ENCODE measurements at places on chromosomes 12 and 14.
A peak's percentile ranks its signal among the peaks of the same experiment; 100 is the strongest.

- DNase-seq, result no peak
These were observed 391.4 kb downstream of the C12orf75 start for GRCh38 chr12:105721891-105722290.

- DNase-seq, result no peak
These were observed 23.1 kb downstream of the GARIN6 start for GRCh38 chr12:99670635-99671034.

DNA sequence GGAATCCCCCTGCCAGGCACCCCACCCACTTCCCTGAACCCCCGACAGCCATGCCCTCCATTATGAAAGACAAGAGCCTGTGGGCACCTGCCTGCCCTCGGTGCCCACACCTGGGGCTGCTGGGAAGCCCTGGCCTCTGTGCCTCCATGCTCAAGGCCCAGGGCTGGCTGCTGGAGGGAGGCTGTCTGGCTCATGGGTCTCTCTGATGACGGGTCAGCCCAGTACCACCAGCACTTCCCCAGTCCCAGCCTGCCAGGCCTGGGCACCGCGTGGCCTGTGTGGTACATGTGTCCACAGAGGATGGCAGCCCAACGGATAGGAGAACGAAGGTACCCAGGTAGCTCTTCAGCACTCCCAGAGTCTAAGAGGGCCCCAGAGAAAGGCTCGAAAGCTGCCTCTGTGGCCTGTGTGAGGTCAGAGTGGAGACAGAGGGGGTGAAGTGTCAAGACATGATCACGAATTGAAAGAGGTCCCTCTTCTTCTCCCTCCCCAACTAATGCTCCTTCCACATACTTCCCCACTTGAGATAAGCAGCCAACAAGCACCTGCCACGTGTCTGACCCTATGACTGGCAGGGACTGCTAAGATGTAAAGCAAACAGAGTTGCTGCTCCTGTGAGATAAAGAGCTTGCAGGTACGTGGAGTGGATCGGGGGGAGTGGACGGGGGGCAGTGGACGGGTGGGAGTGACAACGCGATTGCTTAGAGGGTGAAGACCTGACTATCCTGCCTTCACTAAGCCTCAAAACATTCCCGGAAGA, 21.2 kb downstream of the FBLN5 start:
- no peak for DNase-seq

- DNase-seq, result no peak
These were observed 38.6 kb upstream of the VPS33A start for GRCh38 chr12:122304924-122305323.

DNA sequence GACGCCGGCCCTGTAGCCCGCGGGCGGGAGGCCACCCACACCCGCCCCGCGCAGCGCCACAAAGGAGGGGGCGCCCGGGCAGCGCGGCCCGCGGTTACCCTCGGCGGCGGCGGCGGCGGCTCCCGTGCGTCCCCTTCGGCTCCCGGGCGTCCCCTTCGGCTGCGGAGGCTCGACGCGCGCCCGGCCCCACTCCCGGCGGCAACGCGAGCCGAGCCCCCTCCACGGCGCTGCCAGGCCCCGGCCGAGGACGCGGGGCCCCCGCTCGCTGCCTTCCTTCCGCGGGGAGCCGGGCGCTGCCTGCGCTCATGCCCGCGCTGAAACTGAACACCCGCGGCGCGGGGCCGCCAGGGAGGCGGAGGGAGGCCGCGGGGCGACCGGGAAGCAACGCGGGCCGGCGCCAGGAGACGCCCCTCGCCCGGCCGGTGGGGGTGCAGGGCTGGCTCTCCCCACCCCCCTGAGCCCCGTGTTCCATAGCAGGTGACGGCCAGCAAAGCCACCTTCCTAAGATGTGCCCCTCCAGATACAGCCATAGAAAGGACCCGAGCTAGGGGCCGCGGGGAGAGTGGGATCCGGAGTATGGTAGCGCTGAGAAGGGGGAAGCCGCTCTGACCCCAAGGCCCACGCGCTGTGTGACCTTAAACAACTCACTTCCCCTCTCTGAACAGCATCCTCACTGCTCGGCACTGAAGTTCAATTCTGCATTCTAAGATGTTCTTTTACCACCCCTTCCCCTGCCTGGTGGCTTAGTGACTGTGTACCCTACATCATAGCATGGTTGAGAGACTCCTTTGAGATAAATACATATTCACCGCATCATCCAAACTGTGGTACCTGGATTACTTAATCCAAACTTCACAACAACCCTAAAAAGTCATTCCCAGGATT, 42.8 kb downstream of the KDM2B start:
- DNase-seq, result peak; percentile 9

- no peak for DNase-seq
These were observed 46.7 kb downstream of the WBP11 start for GRCh38 chr12:14756334-14757143.

GRCh38 chr12:6458281-6459003, 6.6 kb downstream of the TAPBPL start:
- no peak for DNase-seq

GRCh38 chr14:74474376-74474775, 18.7 kb downstream of the NPC2 start:
- DNase-seq, result no peak

GRCh38 chr14:104732931-104733681, 9.1 kb downstream of the ADSS1 start:
- no peak for DNase-seq

GRCh38 chr12:64840949-64841717, 16.7 kb downstream of the TBC1D30 start:
- no peak for DNase-seq

- DNase-seq, result no peak
These were observed 53.9 kb downstream of the ETV6 start for GRCh38 chr12:11703378-11703777.

DNA sequence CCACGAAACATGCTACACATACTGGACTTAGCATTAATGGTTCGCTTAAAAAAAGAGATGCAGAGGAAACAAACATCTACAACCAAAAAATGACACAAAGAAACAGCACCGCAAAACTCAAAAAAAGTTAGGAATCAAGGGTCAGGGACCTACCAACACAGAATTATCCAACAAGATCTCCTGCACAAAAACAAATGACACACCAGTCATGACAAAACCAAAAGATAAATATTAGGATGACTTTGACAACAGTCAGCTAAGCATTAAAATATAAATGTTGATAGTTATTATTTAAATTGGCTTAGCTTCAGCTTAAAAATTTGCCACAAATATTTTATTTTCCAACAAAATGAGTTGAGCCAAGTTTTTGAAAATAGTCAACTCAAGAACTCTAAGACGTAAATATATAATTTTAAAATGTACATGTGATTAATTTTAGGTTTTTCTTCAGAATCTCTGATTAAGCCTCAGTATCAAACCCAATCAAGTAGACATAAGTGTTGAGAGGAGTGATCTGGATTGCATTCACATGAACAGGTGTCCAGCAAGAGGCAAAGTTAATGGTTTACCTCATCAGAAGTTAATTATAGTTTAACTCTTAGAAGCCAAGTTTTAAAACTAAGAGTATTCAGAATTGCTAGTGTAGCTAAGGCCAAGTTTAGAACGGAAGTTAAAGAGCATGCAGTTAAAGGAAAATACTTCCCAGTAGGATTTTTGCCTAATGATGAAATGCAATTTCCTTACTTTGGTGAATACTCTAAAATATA, 79.9 kb downstream of the HEATR5A start:
- DNase-seq, result no peak

DNA sequence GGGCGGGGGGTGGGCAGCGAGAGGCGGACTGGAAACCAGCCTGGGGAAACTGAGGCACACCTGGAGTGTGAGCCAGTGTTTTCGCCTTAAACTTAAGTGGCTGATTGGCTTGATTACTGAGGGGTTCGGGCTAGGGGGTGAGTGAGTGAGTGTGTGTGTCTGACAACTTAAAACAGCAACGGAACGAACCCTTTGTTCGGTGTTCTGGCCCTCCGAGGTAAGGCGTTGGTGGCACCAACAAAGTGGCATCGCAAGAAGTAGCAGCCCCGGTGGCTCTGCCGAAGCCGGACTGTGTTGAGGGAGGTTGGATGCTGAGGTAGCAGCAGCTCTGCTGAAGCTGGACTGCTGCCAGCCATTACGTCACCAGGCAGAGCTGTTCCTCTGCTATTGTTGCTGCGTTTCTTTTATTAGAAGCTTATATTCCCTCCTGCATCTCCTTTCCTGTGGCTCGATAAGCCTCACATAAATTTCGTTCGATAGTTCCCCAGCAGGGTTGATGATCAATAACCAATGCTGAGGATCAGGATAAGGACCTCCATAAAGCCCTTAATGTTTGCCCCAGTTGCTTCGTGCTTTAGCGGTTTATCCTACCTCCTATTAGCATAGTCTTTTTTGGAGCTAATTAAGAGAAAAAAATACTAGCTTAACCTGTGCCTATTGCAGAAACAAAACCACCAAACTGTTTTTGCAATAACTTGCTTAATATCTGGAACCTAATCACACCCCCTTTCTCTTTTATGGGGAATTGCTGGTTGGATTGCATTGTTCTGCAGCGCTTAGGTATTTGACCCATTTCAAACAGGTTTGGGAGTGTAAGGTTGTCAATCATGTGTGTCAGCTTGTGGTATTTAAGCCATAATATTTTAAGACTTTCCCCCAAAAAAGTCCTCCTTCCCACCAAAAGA, 1.3 kb downstream of the GPR137C start:
- DNase-seq, result peak; percentile 84

GRCh38 chr14:65476273-65476941, 63.9 kb downstream of the FUT8 start:
- DNase-seq, result no peak

DNA sequence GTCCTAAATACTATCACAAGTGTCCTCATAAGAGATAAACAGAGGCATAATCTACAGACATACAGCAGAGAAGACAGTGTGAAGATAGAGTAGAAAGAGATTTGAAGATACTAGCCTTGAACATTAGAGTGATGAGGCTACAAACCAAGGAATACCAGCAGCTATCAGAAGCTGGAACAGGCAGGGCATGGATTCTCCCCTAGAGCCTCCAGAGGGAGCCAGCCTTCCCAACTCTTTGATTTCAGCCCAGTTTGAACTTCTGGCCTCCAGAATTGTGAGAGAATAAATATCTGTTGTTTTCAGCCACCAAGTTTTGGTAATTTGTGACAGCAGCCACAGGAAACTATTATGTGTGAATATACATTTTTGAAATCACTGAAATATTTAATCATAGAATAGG, 47.2 kb downstream of the CCDC91 start:
- DNase-seq, result no peak

DNA sequence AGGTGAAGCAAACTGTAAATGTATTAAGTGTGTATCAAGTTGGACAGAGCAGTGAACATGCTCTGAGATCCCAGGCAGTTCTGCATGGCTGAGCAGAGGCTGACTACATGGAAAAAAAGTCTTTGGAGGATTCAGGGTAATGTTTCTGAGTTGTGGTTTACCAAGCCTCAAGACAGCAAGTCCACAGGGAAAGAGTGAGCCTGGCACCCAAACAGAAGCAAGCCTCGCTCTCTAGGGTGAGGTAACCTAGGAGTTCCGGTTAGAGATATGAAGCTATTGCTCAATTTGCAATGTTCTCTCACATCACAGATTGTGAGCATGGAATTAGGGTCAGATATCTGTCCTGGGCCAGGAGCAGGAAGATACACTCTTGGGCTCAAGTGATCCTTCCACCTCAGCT, 158.6 kb downstream of the MON2 start:
- no peak for DNase-seq

- DNase-seq, result no peak
These were observed 96.8 kb downstream of the PPHLN1 start for GRCh38 chr12:42422785-42423184.

DNA sequence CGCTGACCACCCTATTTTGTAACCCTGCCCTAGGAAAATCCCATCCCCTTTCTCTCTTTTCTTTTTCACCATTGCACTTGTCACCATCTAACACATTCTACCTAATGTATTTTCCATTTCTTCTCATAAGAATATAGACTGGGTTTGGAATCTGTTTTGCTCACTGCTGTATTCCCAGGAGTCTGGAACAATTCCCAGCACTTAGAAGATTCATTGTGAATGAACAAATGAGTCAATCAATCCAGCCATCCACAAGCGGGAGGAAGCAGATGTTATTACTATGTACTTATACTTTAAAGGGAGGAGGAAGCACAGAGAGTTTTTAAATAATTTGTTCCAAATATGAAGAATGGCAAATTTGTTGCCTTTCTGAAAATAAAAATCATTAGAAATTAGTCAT, 142.1 kb downstream of the KIF21A start:
- no peak for DNase-seq

DNA sequence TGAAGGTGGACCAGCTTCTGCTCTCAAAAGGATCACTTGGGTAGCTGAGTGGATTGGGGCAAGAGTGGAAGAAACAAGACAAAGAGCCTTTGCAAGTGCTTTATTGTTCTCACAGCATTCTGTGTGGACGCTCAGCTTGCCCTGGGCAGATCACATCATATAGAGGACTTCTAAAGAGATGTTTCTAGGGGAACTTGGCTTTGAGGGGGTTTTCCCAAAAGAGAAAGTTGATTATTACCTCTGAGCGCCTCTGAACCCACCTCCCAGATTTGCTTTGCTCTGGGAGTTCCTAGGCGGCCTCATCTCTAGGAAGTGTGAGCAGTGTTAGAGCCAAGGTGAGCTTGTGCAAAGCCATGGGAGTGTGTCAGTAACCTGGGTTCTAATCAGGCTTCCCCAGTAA, 81.7 kb downstream of the RIN3 start:
- no peak for DNase-seq

DNA sequence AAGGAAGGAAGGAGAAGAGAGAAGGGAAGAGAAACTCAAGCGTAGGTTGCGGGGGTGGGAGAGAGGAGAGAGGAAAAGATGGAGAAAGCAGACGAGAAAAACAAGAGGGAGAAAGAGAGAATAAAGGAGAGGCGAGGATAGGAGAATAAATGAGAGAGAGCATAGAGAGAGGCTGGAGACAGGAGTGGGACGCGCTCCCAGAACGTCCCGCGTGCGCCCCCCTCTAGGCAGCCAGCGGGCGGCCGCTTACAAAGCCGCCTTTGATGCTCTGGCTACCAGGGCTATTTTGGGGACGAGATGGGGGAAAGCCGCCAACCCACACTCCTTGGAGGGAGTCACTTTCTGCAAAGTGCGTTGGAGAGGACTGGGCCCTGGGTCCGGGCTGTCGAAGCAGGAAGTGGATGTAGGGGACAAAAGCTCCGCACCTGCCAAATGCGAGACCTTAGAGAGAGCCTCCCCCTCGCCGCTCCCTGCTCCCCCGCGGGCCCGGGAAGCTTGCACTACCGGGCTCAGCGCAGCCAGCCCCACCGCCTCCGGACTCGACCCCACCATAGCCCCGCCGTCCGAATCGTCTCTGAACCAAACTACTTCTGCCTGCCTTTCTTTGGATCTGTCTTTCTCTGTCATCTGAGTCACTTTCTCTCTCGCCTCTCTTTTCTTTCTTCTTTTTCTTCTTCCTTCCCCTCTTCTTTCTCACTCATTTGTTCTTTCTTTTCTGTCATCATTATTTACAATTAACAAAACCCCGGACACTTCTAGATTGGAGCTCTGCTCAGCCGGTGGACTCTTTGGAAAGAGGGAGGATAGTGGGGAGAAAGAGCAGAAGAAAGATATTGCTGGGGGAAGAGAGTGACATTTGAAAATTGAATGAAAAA, 8.0 kb downstream of the ASCL1 start:
- DNase-seq, result no peak

DNA sequence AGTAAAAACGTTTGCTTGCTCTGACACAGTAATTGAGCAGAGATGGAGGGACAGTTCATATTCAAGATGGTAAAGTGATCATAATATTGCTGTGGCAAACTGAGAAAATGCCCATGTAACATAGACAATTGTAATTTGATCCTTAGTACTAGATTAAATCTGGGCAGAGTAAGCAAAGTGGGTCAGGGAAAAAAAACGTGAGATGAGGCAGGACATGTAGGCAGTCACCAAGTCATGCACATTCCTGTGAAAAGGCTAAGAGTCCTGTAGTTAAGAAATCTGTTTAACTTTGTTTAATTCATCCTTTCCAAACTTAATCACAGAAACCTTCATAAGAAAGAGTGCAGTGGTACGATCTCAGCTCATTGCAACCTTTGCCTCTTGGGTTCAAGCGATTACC, 16.1 kb downstream of the BTBD7 start:
- no peak for DNase-seq
